ENCODE measurements at places on chromosomes 2 and 18.

GRCh38 chr2:144548088-144548487, 28.2 kb upstream of the ZEB2 start:
- DNase-seq, result no peak

GRCh38 chr2:198700319-198700718, 757.4 kb downstream of the SATB2 start:
- DNase-seq, result no peak

GRCh38 chr2:132668987-132669907, 758 bp downstream of the LYPD1 start:
- no peak for DNase-seq

- no peak for DNase-seq
Measured at GRCh38 chr2:85433511-85434089, 15.1 kb downstream of the SH2D6 start.

DNA sequence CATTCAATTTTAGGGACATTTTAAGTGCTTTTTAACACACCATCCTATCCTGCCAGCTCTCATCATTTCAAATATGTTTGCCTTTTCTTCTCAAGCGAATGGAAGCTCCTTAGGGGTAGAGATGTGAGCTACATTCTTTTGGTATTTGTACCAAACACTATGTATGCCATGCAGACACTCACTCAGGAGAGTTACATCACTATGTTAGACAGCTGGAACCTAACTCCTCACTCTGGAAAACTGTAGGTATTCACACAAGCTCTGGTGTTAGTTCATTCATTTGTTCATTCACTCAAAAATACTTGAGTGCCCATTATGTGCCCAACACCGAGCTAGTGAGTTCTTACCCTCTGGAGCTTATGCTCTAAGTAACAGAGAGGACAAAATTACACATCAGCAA, 26.4 kb upstream of the RNU4ATAC start:
- DNase-seq, result no peak

- DNase-seq, result no peak
Measured at GRCh38 chr18:62328586-62329525, 3.7 kb downstream of the TNFRSF11A start.

GRCh38 chr2:159939946-159940345, 122.5 kb downstream of the PLA2R1 start:
- no peak for DNase-seq

DNA sequence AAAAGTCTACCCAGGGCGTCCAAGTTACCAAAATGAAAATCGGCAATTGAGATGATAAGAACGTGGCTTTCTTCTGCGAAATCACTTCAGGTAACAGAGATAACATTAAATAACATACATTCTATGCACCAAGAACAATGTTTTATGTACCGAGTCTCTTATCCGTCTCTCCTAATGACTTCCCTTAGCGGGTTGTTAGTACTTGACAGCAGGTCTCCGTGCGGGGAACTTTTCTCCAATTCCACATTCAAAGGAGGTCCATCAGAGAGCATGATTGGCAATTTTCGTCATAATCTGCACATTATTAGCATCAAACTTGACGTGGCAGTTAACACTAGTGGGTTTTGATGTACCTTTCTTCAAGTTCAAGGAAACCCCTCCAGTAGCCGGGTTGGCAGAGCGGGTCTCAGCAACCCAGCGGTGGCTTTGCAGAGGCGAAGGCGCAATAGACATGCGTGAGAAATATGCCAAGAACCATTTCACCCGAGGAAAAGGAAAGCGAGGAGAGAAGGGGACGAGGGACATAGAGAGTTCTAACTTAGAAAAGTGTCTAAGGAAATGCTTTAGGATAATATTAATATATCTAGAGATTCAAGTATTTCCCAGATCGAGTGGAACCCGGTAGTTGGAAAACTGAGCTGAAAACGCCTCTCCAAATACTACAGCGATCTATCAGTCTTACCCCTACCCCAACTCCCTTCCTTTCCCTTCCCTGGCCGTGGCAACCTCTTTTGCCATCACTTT, 5.0 kb downstream of the EVX2 start:
- DNase-seq, result no peak

- no peak for DNase-seq
Measured at GRCh38 chr2:165584126-165584654, 114.7 kb downstream of the CSRNP3 start.

DNA sequence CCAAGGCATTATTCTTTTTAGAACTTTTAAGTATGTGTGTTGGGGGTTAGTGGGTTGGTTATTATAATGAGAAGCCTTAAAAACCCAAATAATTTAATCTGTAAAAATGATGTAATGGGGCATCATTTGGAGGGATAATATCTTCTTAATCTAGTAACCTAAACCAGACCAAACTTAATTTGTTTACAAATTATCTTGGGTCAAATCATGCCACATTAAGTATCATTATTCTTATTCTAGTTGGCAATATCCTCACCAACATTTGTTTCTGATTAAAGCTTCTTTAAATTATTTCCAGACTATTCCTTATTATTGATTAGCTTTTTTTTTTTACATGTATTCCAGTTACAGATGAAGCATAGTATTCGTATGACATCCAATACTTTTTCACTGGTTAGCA, 85.5 kb upstream of the VWC2L start:
- no peak for DNase-seq

GRCh38 chr2:64352292-64352691, 101.7 kb upstream of the LGALSL start:
- DNase-seq, result peak; percentile 15

GRCh38 chr18:79361766-79362522, 33.8 kb upstream of the NFATC1 start:
- no peak for DNase-seq

- DNase-seq, result no peak
Measured at GRCh38 chr2:24885221-24886125, 34.6 kb downstream of the ADCY3 start.

DNA sequence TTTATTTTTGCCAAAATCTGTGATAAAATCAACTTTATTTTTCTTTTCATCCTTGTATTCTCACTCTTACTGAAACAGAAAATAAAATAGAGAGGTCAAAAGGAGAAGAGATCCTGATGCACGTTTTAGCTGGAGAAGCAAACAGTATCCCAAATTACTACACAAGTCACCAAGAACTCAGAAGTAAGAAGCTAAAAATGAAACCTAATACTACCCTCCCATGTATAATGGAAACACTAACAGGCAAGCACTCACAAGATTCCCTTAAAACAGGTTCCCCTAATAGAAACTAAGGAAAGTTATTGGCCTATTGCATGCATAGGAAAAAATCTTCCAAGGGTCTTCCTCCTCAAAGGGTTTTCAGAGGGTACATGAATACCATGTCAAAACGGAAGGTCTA, 927.0 kb downstream of the ERBB4 start:
- DNase-seq, result no peak

DNA sequence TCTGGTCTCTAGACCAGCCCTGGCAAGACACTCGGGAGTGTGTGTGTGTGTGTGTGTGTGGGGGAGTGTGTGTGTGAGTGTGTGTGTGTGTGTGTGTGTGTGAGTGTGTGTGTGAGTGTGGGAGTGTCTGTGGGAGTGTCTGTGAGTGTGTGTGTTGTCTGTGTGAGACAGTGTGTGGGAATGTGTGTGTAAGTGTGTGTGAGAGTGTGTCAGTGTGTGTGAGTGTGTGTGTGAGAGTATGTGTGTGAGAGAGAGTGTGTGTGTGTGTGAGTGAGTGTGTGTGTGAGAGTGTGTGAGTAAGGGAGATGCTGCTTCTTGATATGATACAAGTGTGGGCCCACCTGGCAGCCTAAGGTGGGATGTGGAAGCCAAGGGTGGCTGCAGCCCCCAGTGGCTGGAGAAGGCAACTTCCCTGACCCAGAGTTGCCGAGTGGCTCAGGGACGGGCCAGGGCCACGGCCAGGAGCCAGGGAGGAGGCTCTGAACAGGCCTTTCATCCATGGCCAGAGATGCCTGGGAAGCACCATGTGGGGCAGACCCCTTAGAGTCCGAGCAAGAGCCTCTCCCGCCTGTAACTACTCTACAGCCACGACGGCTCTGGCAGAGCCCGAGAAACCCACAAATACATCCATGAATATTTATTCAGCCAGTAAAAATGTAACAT, 159.3 kb upstream of the MYCN start:
- no peak for DNase-seq

DNA sequence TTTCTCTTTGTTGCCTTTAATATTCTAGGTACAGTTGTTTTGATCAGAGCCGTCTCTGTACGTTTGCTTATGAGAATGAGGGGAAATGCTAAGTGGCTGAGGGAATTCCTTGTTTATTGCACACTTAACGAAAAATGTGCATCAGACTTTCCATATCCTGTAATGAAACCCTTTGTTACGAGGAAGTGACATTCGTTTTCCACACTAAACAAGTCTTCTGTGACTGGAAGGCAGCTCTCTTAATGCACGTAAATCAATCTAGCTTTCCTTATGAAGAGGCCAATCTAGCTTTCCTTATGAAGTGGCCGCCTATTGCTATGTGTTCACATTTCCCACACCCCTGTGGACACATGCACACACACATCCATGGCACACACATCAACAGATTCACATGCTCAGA, 186.2 kb downstream of the SNTG2 start:
- no peak for DNase-seq

DNA sequence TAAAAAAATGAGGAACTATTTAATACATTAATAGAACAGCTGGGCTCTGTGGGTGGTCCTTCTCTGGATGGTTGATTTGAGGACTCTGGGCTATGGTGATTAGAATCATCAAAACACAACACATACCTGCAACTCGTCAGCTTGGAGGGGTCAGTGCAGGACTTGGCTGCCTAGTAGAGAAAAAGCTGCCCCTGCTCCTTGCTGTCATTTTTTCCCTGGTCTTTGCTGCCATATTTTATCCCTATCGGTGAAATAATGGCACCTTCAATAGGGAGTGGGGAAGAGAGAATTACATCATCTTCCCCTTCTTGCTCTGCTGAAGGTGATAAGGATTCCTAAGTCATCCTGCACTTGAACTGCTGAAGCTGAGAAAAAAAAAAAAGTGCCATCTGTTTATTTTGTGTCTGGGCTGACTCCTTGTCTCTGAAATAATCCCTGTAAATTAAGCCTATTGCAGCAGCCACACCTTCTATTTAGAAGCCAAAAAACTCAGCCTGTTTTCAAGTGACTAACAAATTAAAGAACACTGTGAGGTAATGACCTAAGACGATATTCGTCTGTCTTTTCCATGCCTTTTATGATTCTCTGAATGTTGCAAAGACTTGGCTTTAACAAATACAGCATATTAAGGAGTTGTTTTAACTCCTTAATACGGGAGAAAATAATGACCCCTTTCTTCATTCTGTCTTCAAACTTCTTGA, 89.3 kb downstream of the ACVR1 start:
- DNase-seq, result no peak

Measured in T-helper 1 cell (primary cell).